Ovary (tissue), 10 donors: ENCODE measurements at places on chromosomes 12 and 14. TPM values are rescaled to one million over a fixed set of nuclear protein-coding genes. Genes with fewer than 3 reads are reported as not detected.

DNA sequence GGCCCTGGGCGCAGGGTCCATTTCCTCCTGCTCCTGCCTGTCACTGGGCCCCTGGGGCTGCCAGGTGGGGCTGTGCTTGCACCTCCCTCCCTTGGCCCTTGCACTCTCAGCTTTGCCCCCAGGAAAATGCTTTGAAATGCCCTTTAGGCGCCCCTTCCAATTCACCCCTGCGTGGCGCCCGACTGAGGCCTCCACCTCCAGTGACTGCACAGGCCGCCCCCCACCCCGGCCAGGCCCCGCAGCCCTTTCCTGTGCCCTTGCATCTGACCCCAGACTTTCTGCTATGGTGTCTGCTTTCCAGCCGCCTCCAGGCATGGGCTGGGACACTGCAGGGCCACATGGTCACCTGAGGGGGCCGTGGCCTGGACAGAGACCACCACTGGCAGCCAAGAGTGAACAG is 17.4 kb downstream of the DDX54 start:
- no peak for DNase-seq

DNA sequence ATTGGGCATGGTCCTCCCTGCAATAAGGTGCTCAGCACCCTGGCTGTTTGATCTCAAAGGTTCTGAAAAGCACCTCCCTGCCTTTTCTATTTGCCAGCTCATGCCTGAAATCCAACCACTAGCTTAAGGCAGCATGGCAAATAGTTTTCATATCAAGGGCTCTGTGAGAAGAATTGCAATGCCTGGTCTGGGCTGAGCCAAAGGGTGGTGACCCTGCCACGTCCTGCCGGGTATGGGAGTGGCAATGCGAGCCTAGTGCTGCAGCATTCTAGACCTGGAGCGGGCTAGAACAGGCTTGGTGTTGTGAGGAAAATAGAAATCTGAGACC is 2.3 kb upstream of the SCNN1A start:
- no peak for DNase-seq

DNA sequence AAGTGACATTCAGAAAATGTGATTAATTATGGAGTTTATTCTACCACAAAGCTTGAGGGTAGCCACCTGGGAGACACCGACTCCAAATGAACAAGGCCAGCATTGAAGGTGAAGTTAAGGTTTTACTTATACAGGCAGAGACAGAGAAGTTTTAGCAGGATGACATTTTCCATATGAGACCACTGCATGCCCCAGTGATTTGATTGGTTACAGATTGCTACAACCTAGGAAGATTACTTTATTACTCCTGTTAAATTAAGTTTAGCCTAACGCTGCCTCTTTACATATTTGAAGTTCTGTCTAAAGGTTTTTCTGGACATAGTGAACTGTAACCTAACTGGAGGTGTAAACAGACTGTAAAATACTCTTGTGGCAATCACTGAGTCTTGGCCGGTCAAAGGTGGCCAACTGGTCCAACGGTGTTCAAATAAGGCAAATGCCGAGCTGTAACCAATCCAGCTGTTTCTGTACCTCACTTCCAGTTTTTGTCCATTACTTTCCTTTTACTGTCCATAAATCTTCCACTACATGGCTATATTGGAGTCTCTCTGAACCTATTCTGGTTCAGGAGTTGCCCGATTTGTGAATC is 57.2 kb downstream of the RIN3 start:
- DNase-seq: no peak

The MYF5 gene
- total RNA-seq: not detected

DNA sequence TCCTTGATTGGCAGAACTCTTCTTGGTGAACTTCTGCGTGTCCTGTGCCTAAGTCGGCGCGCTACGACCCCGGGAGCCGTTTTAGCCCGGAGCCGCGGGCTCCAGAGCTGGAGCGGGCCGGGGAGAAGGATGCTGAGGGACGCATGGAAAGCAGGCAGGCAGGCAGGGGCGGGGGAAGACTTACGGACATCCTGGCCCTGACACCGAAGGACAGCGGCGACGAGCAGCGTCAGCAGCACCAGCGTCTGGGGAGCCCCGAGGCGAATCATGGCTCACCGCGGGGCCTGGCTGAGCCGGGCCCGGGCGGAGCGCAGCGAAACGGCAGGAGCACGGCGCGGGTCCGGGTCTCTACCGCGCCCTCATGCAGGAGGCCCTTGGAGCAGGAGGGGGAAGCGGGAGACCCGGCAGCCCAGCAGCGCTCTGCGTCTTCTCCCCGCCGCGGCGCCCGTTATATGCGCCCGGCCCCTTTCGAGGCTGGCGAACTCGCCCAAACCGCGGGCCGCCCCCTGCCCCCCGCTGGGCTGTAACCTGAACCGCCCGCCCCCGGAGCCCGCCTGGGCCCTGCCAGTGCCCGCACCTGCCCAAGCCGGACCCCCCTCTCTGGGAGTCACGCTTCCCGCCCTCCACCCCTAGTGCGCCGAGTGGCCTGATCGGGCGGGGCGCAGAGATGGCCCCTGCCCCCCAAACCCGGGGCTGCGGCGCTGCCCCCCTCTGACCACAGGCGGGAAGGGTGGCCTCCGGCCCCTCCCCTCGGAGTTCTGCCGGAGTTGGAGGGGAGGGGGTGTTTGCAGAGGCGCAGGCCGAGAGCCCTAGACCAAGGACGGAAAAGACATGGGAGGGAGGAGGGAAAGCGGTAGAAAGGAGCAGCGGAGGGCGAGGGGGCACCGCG is at the start of gene COL2A1:
TSS of gene COL2A1 (minus strand) at position 424 of the 889 bp plus-strand sequence. CDS start at position 269, 155 bp downstream.
- no peak for DNase-seq

- DNase-seq: peak; percentile 55
Observed at GRCh38 chr14:23578560-23579310, at the start of gene JPH4. Gene JPH4 (minus strand): TSS chr14:23578790. CDS start chr14:23577453, 1,337 bp downstream.

GRCh38 chr12:24256684-24257083 is 307.2 kb upstream of the SOX5 start:
- no peak for DNase-seq

- no peak for DNase-seq
Observed at GRCh38 chr14:96512122-96512521, 9.9 kb downstream of the PAPOLA start.

DNA sequence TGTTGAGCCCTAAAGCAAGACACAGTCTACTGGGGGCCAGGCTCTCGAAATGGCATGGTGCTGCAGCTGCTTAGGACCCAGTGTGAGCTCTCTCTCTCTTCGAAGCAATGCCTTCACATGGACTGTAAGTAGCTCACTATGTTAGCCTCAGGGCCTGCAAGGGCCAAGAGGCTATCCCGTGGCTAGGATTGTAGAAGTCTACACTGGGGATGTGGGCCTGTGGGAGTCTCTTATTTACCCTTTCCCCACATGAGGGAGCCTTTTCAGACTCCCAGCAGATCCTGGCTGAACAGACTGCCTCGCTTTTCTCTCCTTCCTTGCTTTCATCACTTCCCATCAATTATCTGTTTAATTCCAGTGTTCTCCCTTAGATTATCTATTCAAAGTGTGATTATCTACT is 101.4 kb downstream of the GPR65 start:
- no peak for DNase-seq

The PLEKHH1 gene
- total RNA-seq: 1.4 TPM

- no peak for DNase-seq
Observed at GRCh38 chr12:15918066-15918465, 6.9 kb downstream of the DERA start.

DNA sequence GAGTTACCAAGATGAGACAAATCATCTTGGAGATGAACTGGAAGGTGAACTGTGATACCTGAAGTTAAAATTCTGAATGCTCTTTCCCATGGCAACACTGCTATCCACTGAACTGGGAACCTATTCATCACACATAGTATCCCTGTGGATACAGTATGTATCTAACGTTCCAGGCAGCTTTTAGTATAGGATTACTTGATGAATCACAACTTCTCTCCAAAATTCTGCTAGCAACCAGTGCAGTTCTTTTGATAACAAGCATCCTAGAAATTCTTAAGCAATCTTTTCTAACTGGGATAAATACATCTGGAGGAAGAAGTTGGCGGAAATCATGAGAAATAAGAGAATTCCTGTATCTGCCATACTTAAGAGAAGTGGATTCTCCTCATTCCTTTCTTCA is 66.4 kb downstream of the PAWR start:
- no peak for DNase-seq

GRCh38 chr14:69957986-69958385 is 78.8 kb downstream of the SMOC1 start:
- DNase-seq: no peak

The GDF11 gene
- total RNA-seq: 27.7 TPM

- DNase-seq: no peak
Observed at GRCh38 chr14:60355768-60356167, 106.7 kb downstream of the PPM1A start.

The MGST1 gene
- total RNA-seq: 0.45 TPM

- DNase-seq: no peak
Observed at GRCh38 chr12:91877022-91877421, 268.6 kb downstream of the BTG1 start.

DNA sequence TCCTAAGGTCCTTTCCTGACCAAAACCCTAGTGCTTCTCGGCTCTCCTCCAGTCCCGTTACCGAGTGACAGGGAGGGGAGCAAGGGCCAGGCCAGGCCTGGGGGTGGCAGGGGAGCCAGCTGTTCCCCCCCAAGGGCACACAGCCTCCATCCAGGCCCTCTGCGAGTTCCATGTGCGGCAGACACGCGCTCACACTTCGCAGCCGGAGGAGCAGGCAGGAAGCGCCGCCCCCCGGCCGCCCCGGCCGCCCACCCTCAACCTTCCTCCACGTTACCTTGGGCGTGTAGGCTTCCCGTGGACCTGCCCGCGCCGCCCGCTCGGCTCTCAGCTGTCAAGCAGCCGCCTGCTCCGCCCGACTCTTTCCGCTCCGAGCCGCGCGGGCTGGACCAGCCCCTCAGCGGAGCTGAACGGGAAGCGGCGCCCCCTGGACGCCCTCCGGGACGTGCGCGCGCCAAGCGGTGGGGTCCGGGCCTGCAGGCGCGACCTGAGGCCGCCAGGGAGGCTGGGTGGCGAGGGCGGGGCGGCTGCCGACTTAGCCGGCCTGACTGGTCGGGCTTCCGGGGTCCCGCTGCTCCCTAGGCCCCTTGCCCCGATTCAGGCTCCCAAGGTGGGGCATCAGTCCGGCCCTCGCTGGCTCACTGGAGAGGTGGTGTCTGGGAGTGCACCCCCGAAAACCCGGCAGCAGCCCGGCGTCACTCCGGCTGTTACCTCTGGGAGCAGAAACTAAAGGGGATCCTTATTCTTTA is at the start of gene CRACR2A:
TSS of gene CRACR2A (minus strand) at position 369 of the 746 bp plus-strand sequence. CDS start 56,110 bp downstream, outside the sequence.
- DNase-seq: peak; percentile 75

DNA sequence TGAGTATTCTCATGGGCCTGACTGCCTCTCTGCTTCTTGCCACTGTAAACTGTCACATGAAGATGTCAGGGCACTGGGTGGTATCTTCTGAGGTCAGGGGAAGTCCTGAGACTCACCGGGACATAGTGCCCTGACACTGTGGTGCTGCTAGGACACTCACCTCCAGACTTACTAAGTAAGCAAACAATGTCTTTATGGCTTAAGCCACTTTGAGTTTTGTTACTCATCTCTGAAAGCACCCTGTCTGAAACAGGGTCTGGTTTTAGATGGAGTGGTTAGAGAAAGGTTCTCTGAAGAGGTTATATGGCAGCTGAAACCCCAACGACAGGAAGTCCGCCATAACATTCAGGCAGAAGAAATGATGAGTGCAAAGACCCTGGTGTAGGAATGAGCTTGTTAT is 22.7 kb downstream of the GPR19 start:
- no peak for DNase-seq

GRCh38 chr12:99387661-99388060 is 259.9 kb upstream of the GARIN6 start:
- no peak for DNase-seq

- DNase-seq: no peak
Observed at GRCh38 chr14:53174918-53175317, 21.8 kb upstream of the DDHD1 start.

DNA sequence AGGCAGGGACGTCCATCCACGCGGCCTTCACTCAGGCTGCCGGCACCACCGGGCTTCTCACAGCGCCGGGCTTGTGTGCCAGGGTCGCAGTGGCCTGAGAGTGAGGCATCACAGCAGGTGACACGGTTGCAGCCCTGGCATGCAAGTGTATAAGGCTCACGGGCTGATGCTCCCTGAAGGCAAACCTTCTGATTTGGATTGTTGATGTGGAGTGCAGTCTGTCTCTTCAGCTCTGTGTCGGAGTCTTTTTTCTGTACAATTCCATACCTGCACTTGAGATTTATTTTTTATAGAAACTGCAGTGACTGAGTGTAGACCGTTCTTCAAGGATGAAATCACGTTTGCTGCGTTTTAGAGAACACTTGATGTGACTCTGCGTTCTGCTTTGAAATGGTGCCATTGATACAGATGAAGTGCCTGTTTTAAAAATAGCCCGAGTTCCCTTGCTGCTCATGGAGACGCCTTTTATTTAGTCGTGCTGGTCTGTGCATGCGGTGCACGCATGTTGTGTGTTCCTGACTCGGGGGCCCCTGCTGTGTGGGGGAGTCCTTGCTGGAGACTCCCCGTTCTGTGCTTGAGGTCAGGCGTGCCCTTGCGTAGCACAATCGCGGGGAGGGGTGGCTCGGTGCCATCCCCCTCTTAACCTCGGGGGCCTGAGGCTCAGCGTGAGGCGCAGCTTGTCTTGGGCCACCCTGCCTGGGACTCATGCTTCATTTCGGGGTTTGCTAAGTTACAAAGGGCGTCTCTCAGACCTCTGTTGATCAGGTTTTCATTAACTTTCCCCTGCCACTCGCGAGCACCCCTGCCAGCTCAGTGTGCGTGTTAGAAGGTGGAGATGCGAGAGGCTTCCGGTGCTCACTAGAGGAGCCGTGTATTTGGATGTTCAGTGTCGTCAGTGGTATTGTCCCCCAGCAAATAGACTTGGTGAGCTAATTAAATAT is 21.6 kb upstream of the AMN start:
- DNase-seq: no peak

The JPH4 gene
- 11.5 TPM for total RNA-seq

DNA sequence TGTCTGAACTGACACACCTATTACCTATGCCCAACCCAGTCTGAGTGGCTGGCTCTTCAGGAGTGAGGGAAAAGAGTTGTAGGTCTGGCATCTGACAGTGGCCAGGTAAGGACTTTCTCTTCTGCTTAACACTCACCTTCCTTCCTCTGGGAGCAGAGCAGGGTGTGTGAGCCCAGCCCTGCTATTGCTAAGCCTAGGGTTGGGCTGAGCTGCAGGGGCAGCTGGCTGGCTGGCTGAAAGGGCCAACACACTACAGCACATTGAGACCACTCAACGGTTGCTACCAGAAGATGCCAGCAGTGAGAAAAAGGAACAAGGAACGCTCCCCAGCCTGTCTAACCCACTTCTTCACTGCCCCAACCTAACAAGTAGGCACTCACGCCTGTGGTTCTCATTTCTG is 201.2 kb downstream of the DPF3 start:
- DNase-seq: no peak

The EGLN3 gene
- 2.4 TPM for total RNA-seq

- no peak for DNase-seq
Observed at GRCh38 chr14:28542040-28542439, 224.5 kb upstream of the FOXG1 start.

The KRT6C gene
- total RNA-seq: not detected

DNA sequence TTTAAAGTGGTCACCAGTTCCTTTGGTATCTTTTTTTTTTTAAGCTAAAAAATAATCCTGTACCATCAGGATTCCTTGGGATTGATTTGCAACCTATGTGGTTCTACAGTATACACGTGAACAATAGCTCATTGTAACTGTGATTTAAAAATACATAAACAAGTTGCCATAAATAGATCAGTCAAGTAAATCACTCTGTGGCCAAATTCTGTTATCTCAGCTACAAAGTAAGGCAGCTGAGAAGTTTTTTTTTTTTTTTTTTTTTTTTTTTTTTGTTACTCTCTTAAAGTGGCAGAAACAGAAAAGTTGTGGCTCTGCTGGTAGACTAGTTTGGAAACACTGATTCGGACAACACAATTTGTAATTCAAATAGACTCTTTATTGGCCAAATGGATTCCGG is 104.5 kb downstream of the PRICKLE1 start:
- DNase-seq: no peak
